NAMALWA (cell line): ENCODE measurements at places on chromosomes 11 and 22.

DNA sequence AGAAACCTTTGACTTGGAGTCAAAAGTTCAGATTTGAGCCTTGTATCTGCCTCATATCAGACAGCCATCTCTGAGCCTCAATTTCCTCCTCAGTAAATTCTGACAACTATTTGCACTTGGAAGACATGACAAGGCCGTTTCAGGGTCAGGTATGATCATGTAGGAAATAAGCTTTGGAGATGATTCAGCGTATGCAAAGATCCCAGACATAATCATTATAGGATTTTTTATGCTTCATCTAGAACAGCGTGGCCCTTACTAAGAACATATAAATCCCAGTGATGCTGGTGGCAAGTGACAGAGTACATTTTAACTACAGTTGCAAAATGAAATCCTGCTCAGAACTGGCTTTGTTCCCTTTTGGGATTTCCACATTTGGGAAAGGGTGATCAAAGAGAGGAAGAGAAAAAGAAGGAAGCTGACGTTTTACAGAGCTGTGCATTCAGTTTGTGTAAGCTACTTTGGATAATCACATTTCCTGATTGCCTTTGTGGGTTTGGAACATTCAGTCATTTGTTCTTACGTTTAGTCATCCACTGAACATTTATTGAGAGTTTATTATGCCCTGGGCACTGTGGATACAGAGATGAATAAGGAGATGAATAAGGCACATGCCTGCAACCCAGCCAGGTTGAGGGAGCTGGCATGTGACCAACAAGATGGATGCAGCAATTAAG lies 81.9 kb upstream of the HEPHL1 start:
- DNase-seq, result no peak

DNA sequence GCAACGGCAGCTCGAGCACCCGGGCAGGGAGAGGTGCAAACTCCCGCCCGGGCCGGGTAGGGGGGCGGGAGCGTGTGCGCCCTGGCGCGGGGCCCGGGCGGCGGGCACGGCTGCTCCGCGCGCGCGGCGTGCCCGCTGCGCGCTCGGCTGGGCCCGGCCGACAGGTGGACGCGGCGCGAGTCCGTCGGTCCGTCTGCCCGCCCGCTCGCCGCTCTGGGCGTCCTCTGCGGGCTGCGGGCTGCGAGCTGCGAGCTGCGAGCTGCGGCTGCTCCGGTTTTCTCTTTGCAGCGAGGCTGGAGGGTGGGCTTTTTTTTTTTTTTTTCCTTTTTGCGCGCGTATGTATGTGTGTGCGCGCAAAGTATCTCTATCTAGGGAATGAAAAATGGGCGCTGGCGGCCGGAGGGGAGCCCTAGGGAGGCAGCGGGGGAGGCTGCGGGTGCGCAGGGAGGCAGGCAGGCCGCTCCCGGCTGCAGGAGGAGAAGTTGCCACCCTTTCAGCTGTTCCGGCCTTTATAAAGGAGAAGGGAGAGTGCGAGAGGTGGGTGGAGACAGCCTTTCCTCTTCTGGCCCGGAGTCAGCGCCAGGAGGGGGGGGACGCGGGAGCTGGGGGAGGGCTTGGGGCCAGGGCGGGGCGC lies at the start of gene PDGFB:
Gene PDGFB, minus strand, starts transcription at position 487 of the 634 bp plus-strand sequence. CDS start 1,019 bp downstream, outside the sequence.
- no peak for DNase-seq

DNA sequence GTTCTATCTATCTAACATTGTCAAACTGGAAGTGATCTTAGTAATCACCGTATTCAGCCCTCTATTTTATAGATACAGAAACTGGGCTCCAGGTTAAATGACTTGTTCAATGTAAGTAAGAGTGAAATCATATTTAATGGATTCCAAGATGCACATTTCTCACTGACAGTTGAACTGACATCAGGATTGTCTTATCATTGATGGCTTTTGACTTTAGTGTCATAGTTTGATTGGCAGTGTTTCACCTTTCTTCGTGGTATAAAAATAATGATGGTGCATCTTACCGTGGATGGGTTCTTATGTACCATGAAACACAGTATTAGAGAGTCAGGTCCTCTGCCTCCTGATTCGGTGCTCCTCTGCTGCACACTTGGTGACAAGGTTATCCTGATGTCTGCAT lies 123.1 kb downstream of the NCAM1 start:
- DNase-seq, result no peak

DNA sequence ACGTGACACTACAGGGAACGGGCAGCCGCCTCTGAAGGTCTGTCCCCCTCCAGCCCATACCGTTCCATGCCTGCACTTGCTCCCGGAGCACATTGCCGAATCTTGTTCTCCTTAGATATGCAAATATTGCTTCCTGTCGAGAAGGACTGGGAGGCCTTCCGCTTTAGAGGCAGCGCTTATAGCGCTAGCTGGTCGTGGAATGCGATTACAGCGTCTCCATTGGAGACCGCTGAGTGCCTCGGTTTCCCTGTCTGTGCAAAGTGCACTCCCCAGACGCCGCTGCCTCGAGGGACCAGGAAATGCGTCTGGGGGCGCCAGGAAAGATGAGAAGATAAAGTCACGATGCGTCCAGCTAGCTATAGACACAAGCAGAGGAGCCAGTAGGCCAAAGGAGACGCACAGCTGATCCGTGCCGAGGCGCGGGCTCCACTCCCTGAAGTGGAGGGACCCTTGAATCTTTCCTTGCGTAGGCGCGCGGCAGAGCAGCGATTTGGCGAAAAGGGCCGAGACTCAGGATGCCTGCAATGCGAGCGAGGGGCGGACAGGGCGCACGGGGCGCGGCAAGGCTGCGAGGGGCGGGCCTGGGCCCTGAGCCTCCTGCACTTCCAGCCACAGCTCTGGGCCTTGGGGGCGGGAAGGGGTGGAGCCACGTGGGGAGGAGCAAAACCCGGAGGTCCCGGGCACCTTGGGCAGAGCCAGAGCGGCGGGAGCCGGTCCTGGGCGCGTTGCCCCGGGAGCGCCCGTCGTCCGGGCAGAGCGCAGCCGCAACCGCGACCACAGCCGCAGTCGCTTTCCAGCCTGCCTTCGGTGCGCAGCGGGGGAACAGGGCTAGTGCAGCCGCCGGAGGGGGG lies at the start of gene RASSF10:
Gene RASSF10, plus strand, starts transcription at position 692 of the 851 bp plus-strand sequence. CDS start 261 bp downstream, outside the sequence.
- DNase-seq, result no peak

DNA sequence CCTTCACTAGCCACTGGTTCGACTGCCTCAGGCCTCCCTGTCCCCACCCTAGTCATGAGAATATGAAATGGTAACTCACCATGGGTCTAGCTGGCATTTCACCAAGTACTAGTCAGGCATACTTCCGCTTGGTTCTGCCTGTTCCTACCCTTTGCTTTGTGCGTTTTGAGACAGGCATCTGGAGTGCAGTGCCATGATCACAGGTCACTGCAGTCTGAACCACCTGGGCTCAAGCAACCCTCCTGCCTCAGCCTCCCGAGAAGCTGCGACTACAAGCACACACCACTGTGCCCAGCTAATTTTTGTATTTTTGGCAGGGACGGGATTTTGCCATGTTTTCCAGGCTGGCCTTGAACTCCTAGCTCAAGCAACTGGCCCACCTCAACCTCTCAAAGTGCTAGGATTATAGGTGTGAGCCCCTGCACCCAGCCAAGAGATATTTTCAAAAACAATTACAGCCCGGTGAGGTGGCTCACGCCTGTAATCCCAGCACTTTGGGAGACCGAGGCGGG lies 14.1 kb downstream of the HRAS start:
- DNase-seq, result peak; percentile 37

GRCh38 chr22:32596471-32596870 lies 121.9 kb downstream of the FBXO7 start:
- no peak for DNase-seq

DNA sequence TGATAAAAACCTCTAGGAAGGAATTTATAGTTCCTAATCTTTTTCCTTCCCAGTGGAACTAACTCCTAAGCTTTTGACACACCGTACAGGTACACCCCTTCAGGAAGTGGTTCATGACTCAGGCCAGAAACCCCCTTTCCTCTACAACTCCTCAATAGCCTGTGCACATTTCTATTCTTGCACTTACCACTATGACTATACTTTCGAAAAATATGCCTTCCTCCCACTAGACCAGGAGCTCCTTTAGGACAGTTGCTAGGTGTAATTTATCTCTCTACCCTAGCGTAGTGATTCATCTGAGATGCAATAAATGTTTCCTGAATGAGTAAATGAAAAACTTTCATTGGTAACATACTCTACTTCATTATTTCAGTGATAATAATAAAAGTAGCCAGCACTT lies 14.5 kb downstream of the MAP6 start:
- DNase-seq, result no peak

- no peak for DNase-seq
Measured at GRCh38 chr22:27100789-27101188, 443.4 kb downstream of the MIAT start.

DNA sequence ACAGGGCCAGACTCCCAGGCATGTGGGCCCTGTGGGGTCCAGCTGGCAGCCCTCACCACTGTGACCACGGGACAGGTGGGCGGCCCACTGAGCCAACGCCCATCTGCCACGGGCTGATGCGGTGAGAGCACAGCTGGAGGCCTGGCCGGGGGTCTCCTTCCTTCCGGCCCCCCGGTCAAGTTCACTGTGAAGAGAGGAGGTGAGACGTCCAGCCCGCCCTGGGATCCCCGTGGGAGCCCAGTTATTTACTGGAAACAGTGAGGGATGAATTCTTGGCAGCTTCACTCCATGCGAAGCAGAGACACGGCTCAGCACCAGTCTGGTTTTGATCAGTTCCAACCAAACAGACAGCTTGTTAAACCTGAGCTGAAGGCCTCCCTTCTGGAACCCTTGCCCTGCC lies 38.7 kb downstream of the WNT11 start:
- no peak for DNase-seq

DNA sequence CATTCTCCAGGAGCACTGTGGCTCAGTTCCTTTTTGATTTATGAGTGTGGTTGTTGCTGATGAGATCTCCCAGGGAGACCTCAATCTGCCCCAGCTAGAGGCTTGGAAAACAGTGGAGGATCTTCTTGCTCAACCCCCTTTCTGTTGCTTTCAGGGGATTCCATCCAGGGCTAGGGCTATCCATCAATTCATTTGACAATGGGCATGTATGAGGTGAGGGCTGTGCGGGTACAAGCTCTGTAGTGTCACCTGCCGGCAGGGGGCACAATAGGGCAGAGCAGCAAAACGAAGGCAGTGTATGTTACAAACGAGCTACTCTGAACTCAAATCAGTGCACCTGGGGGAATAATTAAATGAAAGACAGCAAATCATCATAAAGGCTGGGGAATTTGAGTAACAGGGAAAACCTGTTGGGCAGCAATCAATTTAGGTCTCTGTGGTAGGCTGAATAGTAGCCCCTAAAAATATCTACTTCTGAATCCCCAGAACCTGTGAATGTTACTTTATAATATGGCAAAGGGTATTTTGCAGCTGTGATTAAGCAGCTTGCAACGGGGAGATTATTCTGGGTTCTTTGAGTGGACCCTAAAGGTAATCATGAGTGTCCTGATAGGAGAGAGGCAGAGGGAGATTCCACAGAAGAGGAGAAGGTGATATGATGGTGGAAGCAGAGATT lies 170.3 kb upstream of the ZBED5 start:
- peak; percentile 81 for DNase-seq

- DNase-seq, result no peak
Measured at GRCh38 chr11:117396970-117397369, 69.3 kb downstream of the CEP164 start.

- peak; percentile 74 for DNase-seq
Measured at GRCh38 chr11:115324581-115325432, 179.4 kb downstream of the CADM1 start.

DNA sequence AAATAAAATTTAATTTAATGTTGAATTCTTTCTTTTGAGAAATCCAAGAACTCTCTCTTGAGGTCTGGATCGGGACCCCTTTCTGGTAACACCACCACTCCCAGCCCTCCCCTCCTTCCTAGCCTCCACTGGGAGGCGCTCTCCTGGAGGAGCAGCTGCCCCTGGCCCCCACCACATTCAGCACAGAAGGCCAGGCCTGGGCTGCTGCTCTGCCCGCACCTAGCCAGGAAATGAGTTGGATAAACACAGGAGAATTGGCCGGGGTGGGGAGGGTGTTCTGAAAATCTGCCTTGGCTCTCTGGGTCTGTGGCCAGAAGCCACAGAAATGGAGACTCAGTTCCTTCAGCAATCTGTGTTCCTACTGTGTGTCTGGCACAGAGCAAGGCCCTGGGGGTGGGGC lies 31.2 kb downstream of the C22orf42 start:
- DNase-seq, result no peak

DNA sequence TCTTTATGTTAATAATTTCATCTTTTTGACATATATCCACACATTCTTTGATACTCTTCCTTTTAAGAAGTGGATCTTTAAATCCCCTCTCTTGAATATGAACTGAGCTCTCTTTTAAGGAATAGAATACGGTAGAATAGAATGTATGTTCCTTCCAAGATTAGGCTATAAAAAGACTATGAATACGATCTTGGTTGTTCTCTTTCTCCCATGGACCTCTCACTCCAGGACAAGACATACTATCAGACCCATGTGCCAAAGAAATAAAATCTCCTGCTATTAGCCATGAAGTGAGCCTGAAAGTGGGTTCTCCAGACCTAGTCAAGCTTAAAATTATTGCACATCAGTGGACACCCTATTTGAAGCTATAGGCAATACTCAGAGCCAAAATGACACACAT lies 392.2 kb upstream of the ANO3 start:
- DNase-seq, result no peak

DNA sequence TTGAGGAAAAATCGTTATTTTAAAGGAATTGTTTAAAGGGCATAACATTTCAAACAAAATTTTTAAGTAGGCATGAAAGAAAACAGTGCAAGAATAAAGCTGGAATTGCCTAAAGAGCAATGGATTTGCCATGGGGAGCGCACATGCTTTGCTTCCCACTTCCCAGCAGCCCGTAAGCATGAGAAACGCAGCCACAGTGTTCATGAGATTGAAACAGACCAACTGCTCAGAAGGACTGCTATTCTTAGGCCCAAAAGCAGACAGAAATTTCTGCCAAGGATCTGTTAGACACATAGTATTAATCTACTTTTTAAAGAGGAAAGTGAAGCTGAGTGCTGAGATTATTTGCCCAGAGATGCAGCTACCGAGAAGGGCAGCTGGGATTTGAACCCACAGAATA lies 34.2 kb upstream of the TSKU start:
- no peak for DNase-seq

DNA sequence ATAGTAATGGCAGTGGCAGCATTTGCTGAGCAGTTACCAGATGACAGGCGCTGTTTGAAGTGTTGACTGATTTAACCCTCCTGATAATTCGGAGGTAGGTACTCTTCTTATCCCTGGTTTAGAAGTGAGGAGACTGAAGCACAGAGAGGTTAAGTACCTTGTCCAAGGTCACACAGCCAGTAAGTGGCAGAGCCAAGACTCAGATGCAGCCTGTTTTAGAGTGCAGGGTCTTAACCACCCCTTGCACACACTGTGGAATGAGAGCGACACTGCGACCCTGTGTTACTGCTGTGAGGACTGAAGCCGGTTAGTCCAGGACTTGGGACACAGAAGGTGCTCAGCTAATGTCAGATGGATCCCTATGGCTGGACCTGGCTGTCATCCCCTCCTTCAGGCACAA lies 34.7 kb downstream of the DAGLA start:
- no peak for DNase-seq

DNA sequence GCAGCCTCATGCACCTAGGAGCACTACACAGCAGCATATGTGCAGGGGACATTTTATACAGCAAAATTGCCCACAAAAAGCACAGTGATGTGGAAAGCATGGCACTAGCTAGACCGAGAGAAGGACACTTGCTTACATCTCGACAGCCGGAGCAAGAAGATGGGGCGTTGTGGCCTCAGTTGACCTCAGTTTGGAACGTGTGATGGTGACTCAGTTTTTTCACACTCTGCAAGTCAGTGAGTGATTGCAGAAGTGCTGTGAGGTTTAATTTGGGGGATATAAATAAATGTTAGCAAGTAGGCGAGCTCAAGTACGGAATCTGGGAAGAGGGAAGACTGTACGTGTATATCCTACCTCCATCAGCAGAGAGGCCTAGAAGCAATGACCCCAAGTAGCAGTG lies 23.3 kb downstream of the LRP5 start:
- no peak for DNase-seq
